ENCODE measurements at places on chromosomes 2 and 18. TPM values are rescaled to one million over a fixed set of nuclear protein-coding genes. Genes with fewer than 3 reads are reported as not detected.

Gene ERBB4
- 0.10 TPM for total RNA-seq

Gene GALNT14
- 11.2 TPM for total RNA-seq

Gene RSAD2
- total RNA-seq: not detected

Gene ST8SIA5
- 0.54 TPM for total RNA-seq

Gene KCNF1
- 0.52 TPM for total RNA-seq

Gene TUBA3E
- not detected for total RNA-seq

Gene FBLN7
- total RNA-seq: 0.34 TPM

Gene KCNS3
- total RNA-seq: 5.2 TPM

Gene AFTPH
- 23.6 TPM for total RNA-seq

Gene FSIP2
- total RNA-seq: not detected

Gene RAD51AP2
- 0.10 TPM for total RNA-seq

Gene DSG1
- total RNA-seq: not detected

Gene SLC30A3
- 20.5 TPM for total RNA-seq

Gene CYTIP
- total RNA-seq: 0.64 TPM

Gene SULT1C4
- total RNA-seq: not detected

Gene UGT1A8
- total RNA-seq: not detected

Gene KCNIP3
- total RNA-seq: 3.1 TPM

Gene ZNF532
- total RNA-seq: 11.6 TPM

Gene SDC1
- total RNA-seq: 32.0 TPM
